ENCODE measurements at places on chromosomes 11 and 22.

DNA sequence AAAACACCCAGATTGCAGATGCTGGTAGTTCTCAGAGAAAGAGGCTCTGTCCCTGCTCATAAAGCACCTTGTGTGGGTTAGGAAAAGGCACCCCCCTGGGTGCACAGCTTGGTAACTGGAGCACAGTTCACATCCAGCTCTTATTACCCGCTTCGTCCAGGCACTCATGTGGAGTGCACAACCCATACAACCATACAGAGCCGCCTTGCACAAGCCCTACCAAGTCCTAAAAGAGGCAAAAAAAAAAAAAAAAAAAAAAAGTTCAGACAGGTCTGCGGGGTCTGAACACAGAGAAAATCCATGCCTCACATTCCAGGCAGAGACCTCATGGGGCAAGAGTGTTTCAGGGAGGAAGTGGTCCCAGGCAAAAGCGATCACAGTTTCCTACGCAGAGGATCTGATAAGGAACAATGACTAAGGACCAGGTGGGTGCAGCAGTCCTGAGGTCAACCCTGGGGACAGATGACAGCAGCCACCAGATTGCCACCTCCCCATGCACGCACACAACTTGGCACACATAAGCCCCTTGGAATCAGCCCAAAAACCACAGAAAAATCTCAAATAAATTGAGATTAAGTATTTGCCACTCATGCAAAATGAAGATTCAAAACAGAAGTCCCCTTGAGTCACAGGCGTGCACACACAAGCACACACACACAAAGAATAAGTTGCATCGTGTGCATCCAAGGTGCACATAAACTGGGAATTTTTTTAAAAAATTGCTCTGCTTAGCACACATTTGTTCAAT is 12.3 kb downstream of the MB start:
- no peak for DNase-seq

DNA sequence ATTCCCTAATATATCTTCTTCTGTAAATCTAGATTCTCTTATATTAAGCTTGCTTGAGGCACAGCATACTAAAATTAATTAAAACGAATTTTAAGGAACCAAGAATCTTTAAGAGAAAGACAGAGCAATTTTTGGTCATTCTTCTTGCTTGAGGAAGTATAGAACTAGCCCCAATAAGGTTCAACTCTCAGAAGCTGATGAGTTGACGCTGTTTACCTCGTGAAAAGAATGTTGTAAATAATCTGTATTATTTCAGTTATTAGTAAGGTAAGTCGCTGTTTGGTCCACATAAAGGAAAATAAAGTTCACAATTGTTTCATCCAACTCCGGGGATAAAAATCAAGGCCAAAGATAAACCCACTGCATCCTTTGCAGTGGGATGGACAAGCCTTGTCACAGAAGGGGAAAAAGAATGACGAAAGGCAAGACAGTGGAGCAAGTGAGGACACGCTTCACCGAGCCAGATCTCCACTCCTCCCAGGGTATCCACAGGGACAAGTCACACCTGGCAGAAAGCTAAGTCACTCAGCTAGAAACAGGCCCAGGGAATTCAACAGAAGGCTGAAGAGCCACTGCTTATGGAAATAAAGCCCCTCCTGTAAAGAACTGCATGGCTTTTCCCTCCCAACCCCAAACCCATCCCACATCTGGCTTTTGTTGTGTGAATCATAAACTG is 752 bp downstream of the POU2AF1 start:
- DNase-seq, result no peak

DNA sequence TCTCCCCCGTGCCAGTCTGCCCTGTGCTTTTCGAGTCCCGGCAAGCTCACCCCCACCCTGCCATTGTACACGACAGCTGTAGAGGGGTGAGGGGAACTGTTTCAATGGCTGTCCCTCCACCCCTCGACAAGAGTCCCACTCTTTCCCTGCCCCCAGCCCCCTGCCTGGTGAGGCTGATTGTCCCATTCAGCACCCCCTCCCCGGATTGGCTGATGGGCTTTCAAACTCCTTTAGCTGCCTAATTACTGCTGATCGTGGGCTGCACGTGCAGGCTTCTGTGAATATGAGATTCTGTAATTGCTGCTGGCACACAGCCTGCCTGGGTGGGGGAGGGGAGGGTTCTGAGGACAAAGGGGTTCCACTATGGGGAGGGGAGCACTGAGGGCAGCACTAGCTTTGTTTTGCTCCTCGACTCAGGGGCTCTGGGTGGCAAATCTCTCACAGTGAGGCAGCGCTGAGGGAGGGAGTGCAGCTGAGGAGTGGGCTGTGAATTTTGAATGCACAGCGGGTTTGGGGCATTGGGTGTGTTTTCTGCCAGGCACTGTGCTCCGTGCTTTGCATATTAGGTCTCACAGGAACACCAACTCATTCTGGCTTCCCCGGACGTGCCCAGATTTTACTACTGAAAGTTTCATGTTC is 42.6 kb upstream of the ACCSL start:
- no peak for DNase-seq

- DNase-seq, result no peak
These were observed 27.7 kb downstream of the DDI1 start for GRCh38 chr11:104064034-104064630.

DNA sequence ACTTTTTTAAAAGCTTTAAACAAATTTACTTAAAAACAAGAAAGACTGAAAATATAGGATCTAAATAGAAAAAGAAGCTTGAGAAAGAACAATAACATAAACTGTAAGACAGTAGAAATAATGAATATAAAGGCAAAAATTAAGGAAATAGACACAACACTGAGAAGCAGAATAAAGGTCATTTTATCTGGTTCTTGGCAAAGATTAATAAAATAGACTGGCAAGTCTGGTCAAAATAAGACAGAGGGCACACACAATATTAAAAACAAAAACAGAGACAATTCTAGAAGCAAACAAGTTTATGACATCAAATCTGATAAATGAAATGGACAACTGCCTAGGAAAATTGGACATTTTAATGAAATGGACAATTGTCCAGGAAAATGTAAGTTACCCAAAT is 105.8 kb downstream of the ATG16L2 start:
- no peak for DNase-seq

DNA sequence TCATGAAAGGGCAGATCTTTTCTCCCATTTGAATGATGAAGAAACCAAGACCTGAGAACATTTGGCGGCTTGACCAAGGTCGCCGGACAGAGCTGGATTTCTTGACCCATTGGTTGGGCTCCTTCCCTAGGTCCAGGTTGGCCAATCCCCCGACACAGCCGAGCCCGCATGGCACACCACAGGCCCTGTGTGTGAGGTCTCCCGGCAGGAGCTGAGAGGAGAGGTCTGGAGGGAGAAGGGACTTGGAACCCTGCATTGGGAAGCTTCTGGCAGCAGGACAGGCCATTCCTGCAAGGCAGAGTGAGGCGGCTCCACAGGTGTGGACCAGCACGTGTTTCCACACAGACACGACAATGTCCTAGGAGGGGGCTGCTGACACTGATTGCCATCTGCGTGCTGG is 98.6 kb upstream of the THY1 start:
- no peak for DNase-seq

DNA sequence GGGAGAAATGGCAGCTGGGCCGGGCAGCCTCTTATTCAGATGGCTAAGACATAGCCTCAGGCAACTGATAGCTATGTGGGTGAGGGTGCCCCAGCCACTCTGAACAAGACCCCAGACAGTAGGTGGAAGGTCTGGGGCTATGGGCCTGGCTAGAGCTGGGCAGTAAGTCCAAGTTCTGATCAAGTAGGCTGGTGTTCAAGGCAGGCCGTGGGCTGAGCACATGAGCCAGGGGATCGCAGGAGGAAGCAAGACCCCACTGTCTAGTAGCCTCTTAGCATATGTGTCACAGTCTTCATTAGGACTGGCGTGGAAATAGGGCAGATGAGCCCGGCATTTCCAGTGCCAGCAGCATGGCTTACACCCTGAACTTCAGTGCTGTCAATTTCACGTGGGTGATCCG is 192.1 kb downstream of the ADAMTS15 start:
- DNase-seq, result no peak

- no peak for DNase-seq
These were observed 175.7 kb upstream of the TTC12 start for GRCh38 chr11:113138731-113139130.

- DNase-seq, result no peak
These were observed 944.6 kb downstream of the OPCML start for GRCh38 chr11:132587716-132588115.

DNA sequence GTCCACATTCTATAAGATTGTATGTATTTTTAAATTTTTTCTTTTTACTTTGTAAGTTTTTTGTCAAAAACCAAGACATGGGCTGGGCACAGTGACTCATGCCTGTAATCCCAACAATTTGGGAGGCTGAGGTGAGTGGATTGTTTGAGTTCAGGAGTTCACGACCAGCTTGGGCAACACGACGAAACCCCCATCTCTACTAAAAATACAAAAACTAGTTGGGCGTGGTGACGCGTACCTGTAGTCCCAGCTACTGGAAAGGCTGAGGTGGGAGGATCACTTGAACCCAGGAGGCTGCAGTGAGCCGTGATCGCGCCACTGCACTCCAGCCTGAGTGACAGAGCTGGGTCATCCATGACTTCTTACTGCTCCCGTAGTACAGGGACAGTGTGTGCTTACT is 84.8 kb upstream of the PRDM11 start:
- no peak for DNase-seq

DNA sequence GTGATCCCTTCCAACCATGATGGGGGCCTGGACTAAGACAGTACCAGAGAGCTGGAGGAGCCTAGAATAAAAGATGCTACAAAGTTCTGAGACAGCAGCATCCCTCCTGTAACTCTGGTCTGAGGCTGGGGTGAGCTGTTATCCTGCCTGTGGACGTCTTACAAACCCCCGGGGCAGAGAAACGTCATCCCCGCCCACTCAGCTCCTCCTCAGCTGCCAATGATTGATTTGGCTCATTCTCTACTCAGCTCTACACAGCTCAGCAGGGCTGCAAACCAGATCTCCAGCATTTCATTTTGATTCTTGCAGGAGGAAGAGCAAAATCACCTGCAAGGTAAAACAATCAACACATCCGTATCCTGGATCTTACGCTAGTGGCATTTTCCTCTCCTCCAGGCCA is 55.5 kb downstream of the CSNK2A3 start:
- DNase-seq, result no peak

DNA sequence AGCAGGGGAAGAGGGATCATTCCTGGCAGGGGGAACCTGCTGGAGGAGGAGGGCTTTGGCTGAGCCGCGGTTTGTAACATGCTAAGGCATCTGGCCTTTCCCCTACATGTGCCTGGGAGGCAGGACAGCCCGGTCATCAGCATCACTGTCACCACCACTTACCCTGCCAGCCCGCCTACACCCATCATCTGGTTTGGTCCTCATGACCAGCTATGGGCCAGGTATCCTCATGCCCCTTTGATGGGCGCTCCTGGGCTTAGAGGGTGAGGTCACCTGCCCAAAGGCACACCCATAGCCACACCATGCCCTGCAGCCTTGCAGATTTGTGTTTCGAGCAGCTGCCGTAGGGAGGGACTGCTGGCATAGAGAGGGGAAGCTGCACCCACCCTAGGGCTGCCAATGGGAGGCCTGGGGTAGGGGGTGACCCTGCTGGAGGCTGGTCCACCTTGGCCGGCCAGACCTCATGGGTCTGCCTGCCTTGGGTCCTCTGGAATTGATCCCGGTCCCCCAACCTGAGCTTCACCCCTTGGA is 2.6 kb downstream of the MRGPRF start:
- no peak for DNase-seq

GRCh38 chr11:61928606-61929005 is 11.2 kb upstream of the RAB3IL1 start:
- DNase-seq, result no peak

GRCh38 chr11:61335355-61335710 is 2.3 kb downstream of the TKFC start:
- no peak for DNase-seq

- DNase-seq, result no peak
These were observed 14.0 kb downstream of the MYRF start for GRCh38 chr11:61766353-61766841.

DNA sequence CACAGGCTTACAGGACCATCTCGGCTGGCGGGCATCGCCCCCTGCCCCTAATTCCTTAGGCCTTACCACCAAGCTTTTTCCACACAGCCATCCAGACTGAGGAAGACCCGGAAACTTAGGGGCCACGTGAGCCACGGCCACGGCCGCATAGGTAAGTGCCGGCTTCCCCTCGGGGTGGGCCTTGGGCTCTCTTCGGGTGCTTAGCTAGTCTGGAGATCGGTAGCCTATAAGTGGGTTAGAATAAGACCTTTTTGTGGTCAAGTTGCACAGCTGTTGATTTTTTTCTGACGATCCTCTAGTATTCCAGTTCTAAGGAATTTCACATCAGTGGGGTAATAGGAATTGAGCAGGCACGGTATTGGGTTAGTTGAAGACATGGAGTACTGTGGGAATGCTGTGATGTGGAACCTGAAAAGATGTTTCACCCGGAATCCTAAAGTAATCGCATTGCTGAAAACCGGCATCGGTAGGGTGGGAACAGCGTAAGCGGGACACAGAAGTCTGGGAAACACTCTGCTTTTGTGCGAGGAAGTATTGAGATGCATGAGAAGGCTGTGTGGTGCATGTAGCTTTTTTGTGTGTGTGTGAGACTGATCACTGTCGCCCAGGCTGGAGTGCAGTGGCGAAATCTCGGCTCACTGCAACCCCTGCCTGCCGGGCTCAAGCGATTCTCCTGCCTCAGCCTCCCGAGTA is 669 bp downstream of the RPL27A start:
- DNase-seq, result peak; percentile 29

- no peak for DNase-seq
These were observed 58.4 kb downstream of the CELSR1 start for GRCh38 chr22:46479046-46479445.

DNA sequence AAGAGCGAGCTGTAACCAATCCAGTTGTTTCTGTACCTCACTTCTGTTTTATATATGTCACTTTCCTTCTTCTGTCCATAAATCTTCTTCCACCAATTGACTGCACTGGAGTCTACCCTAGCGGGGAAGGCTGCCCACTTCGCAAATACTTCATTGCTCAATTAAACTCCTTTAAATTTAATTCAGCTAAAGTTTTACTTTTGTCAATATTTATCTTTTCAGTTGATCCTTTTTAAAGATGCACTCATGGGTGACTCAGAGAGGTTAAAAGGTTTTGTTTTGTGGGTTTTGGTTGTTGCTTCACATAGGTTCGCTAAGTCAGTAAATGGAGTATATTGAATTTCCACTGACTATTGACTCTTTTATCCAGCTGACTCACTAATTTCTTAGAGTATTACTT is 597.2 kb downstream of the DLG2 start:
- DNase-seq, result no peak

- no peak for DNase-seq
These were observed 54.1 kb downstream of the LIF start for GRCh38 chr22:30192427-30192826.

DNA sequence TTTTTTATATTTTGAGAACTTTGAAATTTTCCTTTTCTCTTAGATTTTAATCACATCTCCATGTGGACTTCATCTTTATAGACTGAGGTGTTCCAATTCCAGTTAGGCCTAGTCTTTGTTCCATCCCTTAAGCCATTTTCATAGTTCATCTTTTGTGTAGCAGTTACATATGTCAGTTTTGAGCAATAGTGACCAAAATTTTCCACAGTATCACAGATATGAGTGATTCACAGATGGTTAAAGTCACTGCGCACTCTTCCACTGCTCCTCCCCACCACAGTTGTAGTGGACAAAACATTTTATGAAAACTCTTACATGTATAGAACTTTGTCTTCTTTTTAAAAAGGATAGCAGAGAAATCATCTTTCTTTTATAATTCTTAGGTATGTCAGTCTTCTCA is 42.8 kb downstream of the YAP1 start:
- no peak for DNase-seq

- DNase-seq, result peak; percentile 67
These were observed 40.3 kb downstream of the IGF2 start for GRCh38 chr11:2098691-2099515.

- DNase-seq, result no peak
These were observed 44.9 kb downstream of the GNB1L start for GRCh38 chr22:19809741-19810140.
